ENCODE measurements at places on chromosomes 3 and 15.

DNA sequence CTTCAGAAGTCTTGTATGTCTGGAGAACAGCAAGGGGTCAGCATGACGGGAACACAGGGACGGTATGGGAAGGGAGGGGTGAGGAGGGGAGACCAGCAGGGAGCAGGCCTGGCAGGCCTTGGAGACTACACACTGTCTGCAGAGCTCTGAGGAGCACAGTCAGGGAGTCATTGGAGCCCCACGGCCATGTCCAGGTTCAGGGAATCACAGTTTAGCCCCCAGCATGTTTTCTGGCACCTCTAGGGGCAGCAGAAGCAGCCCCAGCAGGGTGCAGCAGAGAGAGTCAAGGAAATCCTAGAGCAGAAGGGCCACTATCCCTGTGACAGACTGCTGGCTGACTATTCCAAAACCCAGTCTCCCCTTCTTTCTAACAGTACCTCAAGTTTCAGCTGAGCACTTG, 3.2 kb downstream of the LAMP3 start:
- DNase-seq, result no peak

DNA sequence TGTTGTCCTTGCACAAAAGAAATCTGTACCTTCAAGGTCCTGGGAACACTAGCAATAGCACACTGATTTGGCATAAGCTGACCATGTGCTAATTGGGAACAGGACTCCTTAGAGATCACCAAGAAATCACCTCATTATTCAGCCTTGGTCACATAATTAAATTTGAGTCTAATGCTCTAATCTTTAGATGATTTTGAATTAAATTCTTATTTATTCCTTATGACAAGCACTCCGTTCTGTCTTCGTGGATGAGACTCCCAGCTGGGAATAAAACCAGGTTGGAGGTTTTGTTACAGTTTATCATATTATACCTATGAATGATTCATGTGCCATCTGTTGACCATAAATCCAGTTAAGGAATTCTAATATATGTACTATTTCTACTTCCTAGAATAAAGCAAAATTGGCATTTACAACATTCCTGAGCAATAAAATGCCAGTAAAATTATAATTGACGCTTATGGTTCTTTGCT, 162.2 kb downstream of the MYRIP start:
- no peak for DNase-seq

DNA sequence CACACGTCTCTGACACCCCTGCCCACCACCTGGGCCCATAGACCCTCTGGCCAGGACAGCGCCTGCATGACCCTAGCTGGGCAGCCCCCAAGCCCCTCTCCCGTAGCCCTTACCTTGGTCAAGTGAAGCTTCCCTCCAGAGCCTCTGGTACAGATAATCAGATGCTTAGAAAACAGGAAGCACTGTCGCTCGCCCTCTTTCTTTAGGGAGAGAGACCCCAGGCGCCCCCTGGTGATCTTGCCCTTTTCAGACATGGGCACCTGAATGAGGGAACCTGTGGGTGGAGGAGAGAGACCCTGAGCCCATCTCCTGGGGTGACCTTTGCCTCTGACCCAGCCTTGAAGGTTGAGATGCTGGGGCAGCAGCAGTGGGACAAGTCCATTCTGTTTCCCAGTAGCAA, 65.4 kb downstream of the RASGRF1 start:
- no peak for DNase-seq

GRCh38 chr3:193140381-193140780, 100.6 kb upstream of the PLAAT1 start:
- peak; percentile 44 for DNase-seq

- no peak for DNase-seq
Observed at GRCh38 chr3:178684881-178685590, 148.8 kb downstream of the KCNMB2 start.

DNA sequence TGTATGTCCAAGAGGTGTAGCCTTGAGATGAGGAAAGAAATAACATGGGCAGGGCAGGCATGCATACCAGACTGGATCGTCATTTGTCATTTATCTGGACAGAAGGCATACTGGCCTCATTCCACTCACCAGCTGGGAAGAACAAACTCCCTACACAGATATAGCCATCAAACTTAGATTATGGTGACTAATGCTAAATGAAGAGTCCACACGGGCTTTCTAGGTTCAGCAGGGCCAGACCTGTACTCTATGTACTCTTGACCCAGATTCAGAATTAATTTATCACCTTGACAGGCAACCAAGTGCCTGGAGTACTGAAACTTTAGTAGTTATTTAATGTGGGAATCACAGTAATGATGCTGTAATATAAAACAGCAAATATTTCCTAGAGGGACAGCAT, 164.3 kb upstream of the IL12A start:
- peak; percentile 68 for DNase-seq

GRCh38 chr15:67076147-67076843, 10.9 kb downstream of the SMAD3 start:
- peak; percentile 87 for DNase-seq

DNA sequence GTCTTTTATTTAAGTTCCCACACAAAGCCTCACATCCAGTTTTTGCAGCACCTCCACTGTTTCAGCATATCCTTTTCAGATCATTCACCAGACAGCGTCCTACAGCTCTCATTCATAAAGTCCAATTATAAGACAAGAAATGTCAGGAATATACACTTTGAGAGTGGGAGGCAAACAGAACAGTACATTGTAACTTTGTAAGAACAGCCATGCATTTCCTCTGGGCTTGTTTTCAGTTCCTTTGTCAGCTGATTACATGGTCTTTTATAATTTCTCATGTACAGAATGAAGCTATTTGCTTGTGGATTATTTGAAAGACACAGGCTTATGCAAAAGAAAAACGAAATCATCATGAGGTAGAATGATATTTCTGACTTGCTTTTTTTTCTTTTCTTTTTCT, 85.7 kb downstream of the SOX2 start:
- DNase-seq, result no peak

GRCh38 chr3:71066356-71066755, 517.2 kb downstream of the FOXP1 start:
- DNase-seq, result no peak

- DNase-seq, result peak; percentile 76
Observed at GRCh38 chr3:169118666-169119370, 544.7 kb downstream of the MECOM start.
